ENCODE measurements at places on chromosomes 2 and 18.

DNA sequence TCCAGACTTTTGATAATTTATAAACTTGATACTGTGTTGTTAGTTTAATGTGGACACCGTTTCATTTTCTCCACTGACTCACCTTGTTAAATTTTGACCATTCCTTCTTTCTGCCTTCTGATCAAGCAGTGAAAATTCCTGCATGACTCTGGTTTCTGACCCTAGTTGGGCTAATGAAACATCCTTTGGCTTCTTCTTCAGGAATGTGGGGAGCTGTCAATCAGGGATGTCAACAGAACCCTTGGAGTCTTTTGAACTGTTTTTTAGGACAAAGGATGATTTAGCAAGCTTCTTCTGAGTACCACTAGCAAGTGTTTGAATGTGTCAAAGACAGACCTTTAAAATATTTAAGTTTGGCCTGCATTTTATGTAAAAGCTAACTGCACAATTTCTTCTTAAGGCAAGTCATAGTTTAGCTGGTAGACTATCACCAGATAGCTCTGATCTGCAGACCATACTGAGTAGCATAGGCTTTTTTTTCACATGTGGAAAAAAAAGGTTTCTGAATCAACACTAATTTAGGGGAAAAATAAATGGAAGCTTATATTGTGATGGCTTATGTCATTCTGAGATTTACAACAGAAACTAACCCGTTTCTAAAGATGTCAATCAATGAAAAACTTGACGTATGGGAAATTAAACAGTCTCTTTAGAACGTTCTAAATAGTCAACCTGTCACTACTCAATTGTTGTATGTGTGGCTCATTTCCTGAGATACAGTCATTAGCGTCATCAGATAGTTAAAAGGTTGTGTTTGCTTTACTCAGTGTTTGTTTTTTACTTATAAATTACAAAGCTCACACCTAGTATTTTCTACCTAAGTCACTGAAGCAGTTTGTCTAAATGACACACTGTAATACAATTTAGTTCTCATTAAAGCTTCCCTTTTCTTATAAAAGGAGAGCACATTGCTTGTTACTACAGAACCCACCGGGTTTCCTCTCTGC, 311.4 kb downstream of the PTPRM start:
- DNase-seq, result peak; percentile 73

DNA sequence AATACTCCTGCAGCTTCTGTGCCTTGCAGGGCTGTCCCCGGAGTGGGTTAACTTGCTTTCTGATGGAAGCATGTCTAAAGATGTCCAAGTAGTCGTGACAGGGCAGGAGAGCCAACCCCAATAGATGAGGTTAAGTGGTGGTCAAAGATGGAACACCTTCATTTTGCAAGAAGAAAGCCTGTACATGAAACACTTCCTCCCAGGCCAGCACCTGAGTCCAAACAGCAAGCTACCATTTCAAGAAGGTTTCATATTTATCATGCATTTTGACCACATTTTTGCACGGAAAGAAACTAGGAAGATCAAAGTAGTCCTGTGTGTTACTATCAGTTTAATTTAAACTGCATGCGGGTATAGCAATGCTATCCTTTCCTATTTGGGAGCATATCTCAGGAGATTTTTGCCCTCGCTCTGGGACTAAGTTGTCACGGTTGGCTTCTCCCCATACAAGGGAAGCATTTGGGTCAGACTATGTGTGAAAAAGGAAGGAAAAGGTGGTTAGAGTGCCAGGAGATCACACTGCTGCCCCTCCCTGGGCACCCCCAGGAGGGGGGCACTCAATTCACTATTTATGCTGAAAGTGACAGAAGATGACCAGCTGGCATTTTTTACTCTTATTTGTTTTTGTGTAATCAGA, 187.6 kb downstream of the ZNF521 start:
- no peak for DNase-seq

DNA sequence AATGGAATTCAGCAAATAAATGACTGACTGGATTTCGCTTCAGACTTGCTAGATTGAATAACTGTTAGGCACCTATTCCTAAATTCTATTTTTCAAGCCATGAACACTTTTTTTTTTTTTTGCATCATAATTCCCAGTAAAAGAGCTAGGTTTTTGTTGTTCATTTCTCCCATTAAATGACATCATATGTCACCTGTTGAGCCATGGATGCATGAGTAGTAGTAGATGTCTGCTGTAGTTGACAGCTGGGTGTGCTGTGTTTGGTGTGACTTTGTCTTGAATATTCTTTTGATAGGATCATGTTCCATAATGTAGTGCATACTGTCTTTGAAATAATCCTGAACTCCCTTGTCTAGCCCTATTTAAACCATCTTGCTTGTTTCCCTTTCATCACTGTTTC, 115.2 kb downstream of the RAB3GAP1 start:
- DNase-seq, result no peak

DNA sequence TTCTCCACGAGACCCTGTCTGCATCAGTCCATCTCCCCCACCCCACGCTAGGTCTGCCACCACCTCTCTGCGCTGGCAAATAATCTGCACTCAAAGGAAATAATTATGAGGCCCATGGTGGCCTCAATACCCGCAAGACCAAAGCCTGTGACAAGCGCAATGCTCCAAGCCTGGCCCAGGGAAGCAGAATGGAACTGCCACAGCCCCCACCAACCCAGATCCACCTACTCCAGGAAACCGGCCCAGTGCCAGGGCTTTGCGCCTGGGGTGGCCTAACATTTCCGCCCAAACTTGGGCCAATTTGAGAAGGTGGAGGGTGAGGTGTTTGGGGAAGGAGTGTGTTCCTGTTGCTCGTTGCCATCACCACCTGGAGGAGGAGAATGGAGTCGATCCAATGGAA, 26.0 kb upstream of the ATOH8 start:
- no peak for DNase-seq

- DNase-seq, result no peak
Observed at GRCh38 chr18:79322441-79322840, 73.3 kb upstream of the NFATC1 start.

GRCh38 chr18:832085-832681, 20.1 kb upstream of the YES1 start:
- no peak for DNase-seq

GRCh38 chr2:231306791-231307393, 88.6 kb upstream of the B3GNT7 start:
- peak; percentile 86 for DNase-seq

DNA sequence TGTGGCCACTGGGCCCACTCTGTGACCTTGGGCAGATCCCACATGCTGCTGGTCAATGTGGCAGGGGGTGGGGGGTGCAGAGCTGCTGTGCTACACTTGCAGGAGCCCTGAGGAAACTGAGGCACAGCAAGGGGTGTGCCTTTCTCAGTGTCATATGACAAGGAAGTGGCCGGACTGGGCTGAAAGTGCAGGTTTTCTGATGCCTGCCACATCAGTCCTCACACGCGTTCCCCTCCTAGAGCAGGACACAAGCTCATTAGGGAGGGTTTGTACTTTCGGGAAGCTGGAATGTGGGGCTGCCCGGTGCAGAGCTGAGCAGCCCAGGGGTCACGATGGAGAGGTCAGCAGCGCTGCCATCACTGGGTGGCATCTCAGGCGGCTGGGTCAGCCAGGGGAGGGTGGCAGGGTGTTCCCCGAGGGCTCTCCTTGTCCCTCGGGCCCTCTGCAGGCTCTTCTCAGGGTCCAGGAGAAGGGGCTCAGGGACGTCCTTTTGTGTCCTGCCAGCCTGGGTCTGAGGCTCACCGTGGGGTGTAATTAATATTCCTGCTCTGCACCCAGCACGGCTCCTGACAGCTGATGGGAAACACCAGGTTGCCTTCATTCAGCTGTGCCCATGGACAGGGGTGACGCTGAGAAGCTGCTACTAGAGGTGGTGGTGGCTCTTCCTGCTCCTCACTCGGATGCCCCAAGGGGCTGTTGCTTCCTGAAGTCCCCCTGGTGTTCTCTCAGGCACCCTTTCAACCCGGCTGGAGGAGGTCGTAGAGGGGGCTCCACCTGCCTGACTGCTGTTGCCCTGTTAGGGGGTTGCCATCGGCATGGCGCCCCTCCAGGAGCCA, 62.1 kb upstream of the HDAC4 start:
- DNase-seq, result no peak

GRCh38 chr18:6401687-6402086, 13.0 kb downstream of the L3MBTL4 start:
- no peak for DNase-seq

- no peak for DNase-seq
Observed at GRCh38 chr2:84844141-84844540, 36.7 kb downstream of the TRABD2A start.

- DNase-seq, result no peak
Observed at GRCh38 chr2:226398580-226398979, 401.0 kb downstream of the IRS1 start.

GRCh38 chr2:232439758-232440135, 16.2 kb upstream of the ALPI start:
- no peak for DNase-seq

DNA sequence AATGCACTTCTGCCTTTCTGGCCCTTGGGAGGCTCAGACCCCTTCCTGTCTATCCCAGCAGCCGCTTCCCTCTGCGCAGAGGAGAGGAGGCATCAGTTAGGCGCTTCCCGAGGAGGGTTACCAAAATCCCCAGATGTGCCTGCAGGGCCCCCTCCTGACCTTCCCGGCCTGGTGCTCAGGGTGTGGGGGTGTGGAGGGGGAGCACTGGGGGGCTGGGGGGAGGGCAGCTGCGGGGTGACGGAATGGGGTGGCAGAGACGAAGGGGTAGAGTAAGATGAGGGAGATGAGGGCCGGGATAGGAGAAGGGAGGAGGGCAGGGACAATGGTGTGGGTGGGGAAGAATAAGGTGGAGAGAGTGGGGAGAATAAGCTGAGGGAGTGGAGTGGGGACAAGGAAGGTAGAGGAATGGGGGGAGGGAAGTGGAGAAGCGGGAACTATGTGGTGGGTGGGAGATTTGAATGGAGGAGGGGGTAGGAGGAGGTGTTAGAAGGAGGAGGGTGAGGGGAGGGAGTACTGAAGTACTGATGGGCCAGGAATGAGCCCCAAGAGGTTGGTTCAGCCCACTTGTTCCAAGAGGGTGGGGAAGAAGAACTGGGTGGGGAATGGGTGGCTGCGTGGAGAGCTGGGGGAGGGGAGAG, 6.5 kb upstream of the ZAP70 start:
- DNase-seq, result no peak

DNA sequence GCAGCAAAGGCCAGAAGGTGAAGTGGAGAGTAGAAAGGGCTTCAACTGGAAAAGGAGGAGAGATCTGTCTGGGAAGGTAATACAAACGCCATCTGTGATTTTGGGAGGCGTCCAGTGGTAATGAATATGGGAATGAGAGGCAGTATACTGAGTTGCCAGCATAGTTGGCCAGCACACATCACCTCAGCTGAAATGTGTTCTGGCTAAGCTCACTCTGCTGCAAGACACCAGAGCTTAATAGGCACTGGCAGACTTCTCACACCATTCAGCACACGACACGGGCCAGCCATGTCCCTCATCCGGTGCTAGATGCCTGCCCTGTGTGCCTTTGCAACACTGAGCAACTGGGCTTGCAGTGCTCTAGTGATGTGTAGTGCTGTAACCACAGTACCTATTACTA, 277.1 kb downstream of the PIEZO2 start:
- DNase-seq, result no peak

GRCh38 chr2:228723599-228723998, 542.1 kb upstream of the SPHKAP start:
- DNase-seq, result no peak

DNA sequence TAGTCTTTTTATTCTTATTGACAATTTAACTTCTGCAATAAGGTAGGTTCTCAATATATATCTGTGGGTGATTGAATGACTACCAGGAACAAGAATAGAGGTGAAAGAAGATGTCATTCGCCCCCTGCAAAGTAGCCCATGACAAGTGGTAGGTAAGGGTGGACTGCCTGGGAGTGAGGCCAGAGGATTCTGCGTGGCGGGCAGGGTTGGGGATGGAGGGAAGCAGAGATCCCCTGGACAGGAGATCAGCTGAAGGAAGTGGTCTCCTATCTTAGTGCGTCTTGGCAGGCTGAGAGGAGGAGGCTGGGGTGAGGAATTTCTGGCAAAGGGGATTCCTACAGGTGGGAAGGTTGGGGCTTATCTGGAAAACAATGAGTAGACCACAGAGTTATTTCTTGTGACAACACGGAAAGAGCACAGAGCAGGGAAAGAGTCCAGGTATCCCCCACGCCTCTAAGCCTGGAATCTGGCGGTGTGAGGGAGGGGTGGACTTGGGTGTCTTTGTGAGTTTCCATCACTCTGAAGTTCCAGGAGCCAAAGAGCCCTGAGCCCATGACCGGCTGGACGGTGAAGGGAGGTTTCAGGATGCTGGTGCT, 21.5 kb upstream of the MYCN start:
- no peak for DNase-seq

- no peak for DNase-seq
Observed at GRCh38 chr18:24201699-24202687, 63.1 kb downstream of the CABYR start.

DNA sequence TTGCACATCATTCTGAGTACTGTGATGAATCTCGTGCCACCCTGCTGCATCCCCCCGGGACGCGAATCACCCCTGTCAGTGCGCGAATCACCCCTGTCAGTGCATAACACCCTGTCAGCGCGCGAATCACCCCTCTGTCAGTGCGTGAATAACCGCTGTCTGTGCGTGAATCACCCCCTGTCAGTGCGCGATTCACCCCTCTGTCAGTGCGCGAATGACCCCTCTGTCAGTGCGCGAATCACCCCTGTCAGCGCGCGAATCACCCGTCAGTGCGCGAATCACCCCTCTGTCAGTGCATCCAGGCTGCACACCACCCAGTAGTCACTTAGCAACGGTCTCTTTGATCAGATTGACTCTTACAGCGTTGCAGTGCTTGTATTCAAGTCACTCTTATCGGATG, 134.4 kb upstream of the TPO start:
- no peak for DNase-seq

- DNase-seq, result no peak
Observed at GRCh38 chr2:153872311-153873051, 759 bp downstream of the GALNT13 start.

- no peak for DNase-seq
Observed at GRCh38 chr18:36299015-36299414, 1.5 kb downstream of the FHOD3 start.

DNA sequence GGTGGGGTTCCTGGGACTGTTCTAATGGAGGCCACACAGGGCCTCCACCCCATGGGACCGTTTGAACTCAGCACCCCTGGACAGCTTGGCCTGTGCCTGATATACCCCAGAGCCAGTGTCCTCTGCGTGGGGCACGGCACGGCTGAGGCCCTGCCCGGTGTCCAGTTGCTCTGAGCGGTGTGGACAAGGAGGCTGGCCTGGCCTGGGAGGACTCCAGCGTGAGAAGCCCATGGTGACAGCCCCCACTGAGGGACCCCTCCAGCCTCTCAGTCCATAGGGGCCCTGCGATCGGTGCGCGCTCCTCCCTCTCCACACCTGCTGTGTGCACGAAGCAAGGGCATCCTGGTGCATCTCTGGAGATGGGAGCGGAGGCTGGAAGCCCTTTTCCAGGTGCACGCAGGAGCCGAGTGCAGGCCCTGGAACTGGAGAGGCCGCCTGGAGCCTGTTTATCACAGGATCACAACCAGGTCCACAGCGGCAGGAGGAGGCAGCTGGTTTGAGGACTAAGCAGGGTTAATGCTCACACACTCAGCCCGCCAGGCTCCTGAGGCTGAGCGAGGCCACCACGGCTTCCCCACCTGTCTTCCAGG, 120.2 kb downstream of the PTGR3 start:
- DNase-seq, result no peak

Measured in epithelial cell of esophagus (primary cell).